ENCODE measurements at places on chromosomes 13 and 19.

DNA sequence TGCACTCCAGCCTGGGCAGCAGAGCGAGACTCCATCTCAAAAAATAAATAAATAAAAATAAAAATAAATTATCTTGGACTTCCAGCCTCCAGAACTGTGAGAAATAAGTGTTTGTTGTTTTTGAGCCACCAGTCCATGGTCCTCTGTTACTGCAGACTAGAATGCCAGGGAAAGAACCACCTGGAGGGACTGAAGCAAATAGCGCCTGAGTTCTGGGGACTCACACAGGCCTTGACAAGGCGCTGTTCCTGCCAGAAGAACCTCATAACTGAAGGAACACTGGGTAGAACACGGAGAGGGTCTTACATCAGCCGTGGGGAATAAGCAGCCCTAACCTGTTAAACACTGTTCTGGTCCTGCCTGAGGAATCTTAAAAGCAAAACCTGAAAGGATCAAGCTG lies 8.4 kb upstream of the LENG8 start:
- no peak for DNase-seq

- no peak for DNase-seq
Observed at GRCh38 chr13:23934520-23934919, 37.2 kb upstream of the C1QTNF9B start.

DNA sequence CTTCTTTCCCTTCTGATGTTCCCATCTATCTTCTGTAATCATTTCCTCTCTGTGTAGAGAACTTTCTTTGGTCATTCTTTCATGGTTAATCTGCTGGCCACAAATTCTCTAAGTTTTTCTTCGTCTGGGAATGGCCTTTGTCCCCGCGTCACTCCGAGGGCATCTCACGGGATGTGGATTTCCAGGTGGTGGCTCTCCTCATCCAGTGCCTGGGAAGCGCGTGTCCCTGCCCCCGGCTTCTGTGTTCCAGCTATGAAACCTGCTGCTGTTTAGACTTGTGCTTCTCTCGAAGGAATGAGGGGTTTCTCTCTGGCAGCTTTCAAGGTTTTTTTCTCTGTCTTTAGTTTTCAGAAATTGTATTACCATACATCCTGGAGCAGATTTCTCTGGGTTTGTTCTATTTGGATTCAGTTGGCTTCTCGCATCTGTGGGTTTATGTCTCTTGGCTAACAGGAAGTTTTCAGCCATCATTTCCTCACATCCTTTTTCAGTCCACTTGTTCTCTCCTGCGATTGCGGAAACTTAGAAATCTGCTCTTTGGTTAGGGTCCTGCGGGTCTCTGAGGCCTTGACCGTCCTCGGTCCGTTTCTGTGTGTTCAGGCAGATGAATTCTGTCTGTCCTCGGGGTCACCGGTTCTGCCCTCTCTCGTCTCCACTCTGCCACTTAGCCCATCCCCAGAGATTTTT lies 36.9 kb upstream of the DCUN1D2 start:
- no peak for DNase-seq

DNA sequence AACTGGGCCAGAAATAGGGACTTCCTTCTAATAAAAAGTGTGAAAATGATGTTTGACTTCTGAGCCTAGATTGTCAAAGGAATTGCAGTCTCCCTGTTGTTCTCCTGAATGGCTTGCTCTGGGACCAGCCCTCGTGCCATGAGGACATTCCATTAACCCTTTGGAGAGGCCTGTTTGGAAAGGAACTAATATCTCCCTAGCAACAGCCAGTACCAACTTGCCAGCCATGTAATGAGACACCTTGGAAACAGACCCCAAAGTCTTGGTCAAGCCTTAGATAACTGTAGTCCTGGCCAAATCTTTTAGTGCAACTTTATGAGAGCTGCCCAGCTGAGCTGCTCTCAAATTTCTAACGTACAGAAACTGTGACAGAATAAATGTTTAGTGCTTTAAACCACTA lies 8.2 kb upstream of the SIAH3 start:
- no peak for DNase-seq

GRCh38 chr13:34360702-34361101 lies 542.8 kb downstream of the RFC3 start:
- no peak for DNase-seq

DNA sequence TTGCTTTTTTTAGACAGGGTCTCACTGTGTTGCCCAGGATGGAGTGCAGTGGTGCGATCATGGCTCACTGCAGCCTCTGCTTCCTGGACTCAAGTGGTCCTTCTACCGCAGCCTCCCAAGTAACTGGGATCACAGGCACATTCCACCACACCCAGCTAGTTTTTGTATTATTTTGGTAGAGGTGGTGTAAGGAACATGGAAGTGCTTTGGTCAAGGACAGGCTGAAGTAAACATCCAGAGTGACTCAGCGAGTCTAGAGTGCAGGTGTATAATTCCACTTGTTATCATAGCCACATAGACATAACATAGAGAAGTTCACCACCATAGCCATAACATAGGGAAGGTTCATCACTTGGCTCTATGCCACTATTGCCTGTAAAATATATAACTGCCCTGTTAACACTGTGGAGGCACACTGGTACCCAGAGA lies 98.6 kb downstream of the RBM26 start:
- DNase-seq: no peak

- no peak for DNase-seq
Observed at GRCh38 chr13:28981530-28981929, 161.4 kb downstream of the MTUS2 start.

DNA sequence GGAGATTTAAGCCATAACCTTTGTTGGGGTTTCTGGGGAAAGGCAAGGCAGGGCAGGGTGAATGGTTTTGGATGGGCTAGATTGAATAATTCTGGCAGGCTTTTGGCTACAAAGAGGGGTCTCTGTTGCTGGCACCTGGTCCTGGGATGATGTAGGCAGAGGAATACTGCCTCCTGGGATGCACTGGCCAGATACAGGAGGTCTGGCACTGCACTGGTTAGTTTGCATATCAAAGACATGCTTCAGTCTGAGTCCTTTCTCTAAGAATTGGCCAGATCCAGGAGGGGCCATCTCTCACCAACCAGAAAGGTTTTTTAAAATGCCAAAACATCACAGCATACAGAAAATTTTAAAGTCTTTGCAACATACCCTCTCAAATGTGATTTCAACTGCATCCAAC lies 8.0 kb upstream of the MEDAG start:
- no peak for DNase-seq

- no peak for DNase-seq
Observed at GRCh38 chr13:96710166-96710862, 284.0 kb downstream of the OXGR1 start.
